ENCODE measurements at places on chromosomes 6 and 20. TPM values are rescaled to one million over a fixed set of nuclear protein-coding genes. Genes with fewer than 3 reads are reported as not detected.

GRCh38 chr20:7171911-7172310 lies 404.4 kb downstream of the BMP2 start:
- no peaks in the 10 kb centered on the region for H3K27me3 ChIP-seq
- no peaks in the 10 kb centered on the region for H3K36me3 ChIP-seq
- DNase-seq = no peak
- H3K27ac ChIP-seq = no peak overlapping the region
- H3K4me1 ChIP-seq = no peaks in the 10 kb centered on the region

ABHD16B gene
- 0.12 TPM for polyA plus RNA-seq

C20orf202 gene
- polyA plus RNA-seq = not detected

GRCh38 chr20:642398-643174 lies 10.4 kb downstream of the SRXN1 start:
- H3K4me1 ChIP-seq = peaks cover 8% of the 10 kb centered on the region
- peak overlapping the region; percentile 35 for H3K4me3 ChIP-seq
- no peak for DNase-seq
- no peaks in the 10 kb centered on the region for H3K27me3 ChIP-seq
- no peaks in the 10 kb centered on the region for H3K36me3 ChIP-seq

WDR46 gene
- polyA plus RNA-seq = 90.1 TPM

- H3K27me3 ChIP-seq = no peaks in the 10 kb centered on the region
- H3K4me1 ChIP-seq = no peaks in the 10 kb centered on the region
- H3K36me3 ChIP-seq = no peaks in the 10 kb centered on the region
- no peak overlapping the region for H3K27ac ChIP-seq
- no peak overlapping the region for H3K4me3 ChIP-seq
- no peak for DNase-seq
Measured at GRCh38 chr6:168715643-168716481, 274.9 kb downstream of the SMOC2 start.

- H3K27me3 ChIP-seq = no peaks in the 10 kb centered on the region
- peak overlapping the region; percentile 13 for H3K4me3 ChIP-seq
- H3K36me3 ChIP-seq = no peaks in the 10 kb centered on the region
Measured at GRCh38 chr6:31547727-31548543, 527 bp downstream of the NFKBIL1 start.

- DNase-seq = no peak
- H3K4me1 ChIP-seq = no peaks in the 10 kb centered on the region
- H3K27ac ChIP-seq = no peak overlapping the region
- no peaks in the 10 kb centered on the region for H3K27me3 ChIP-seq
- no peaks in the 10 kb centered on the region for H3K36me3 ChIP-seq
Measured at GRCh38 chr6:13248994-13249393, 79.3 kb downstream of the TBC1D7 start.

DNA sequence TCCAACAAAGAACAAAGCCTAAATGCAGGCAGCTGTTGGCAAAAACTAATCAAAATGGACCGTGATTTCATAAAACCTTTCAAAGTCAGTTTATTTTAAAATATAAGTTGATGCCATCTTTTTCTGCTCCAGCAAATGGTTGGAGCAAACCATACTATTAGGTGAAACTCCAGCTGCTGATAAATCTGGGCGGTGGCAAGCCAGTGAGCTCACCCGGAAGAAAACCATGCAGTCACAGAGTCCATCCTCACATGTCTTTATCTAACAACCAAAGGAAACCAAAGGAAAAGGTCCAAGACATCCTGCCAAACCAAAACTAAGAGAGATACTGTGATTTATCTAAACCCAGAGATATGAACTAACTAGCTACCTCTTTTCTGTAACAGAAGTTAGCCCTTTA lies 72.6 kb downstream of the HIVEP2 start:
- H3K4me1 ChIP-seq = peaks cover 48% of the 10 kb centered on the region
- peak overlapping the region; percentile 62 for H3K27ac ChIP-seq
- H3K4me3 ChIP-seq = no peak overlapping the region
- DNase-seq = no peak
- H3K27me3 ChIP-seq = no peaks in the 10 kb centered on the region

- H3K27me3 ChIP-seq = no peaks in the 10 kb centered on the region
- DNase-seq = no peak
- H3K36me3 ChIP-seq = no peaks in the 10 kb centered on the region
- no peak overlapping the region for H3K4me3 ChIP-seq
- H3K27ac ChIP-seq = no peak overlapping the region
Measured at GRCh38 chr6:147486683-147487082, 21.8 kb upstream of the SAMD5 start.

- no peak overlapping the region for H3K27ac ChIP-seq
- H3K4me3 ChIP-seq = no peak overlapping the region
- no peaks in the 10 kb centered on the region for H3K36me3 ChIP-seq
- no peaks in the 10 kb centered on the region for H3K4me1 ChIP-seq
Measured at GRCh38 chr6:74875193-74875592, 330.7 kb downstream of the COL12A1 start.

DNA sequence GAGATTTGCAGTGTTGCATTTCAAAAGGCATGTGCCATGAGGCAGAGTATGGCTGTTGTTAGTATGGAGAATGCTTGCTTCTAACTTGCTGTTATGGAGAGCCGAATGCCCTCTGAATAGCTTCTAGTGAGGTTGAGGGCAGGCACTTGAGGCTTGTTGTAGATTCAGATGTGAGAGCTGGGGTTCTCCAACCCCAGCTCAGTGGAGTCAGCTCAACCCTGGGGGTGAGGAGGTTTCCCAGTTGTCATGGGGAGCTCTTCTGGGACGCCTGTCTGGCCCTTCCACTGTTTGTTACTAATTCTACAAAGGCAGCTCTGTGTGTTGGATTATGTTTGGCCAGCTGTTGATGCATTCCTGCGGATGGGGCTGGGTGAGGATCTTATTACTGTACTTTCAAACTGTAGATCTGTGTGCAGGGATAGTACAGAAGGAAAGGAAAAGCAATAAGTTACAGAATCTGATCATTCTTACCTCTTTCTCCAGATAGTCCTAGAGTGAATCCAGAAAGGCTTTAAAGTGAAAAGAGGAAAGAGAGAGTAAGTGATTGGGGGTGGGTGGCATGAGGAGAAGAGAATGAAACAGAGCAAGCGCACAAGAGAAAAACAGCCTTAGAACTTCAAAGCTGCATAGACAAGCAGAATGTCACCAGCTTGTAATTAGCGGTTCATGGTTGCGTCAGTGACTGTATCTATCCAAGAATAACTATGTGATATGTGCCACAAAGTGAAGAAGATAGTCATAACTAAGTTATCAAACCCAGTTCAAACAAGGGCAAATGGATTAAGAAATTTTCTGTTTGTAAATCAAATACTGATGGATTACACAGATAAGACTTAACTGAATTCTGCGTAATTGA lies 148.7 kb downstream of the PRL start:
- H3K27ac ChIP-seq = no peak overlapping the region
- no peak overlapping the region for H3K4me3 ChIP-seq
- no peak for DNase-seq
- no peaks in the 10 kb centered on the region for H3K36me3 ChIP-seq

DNA sequence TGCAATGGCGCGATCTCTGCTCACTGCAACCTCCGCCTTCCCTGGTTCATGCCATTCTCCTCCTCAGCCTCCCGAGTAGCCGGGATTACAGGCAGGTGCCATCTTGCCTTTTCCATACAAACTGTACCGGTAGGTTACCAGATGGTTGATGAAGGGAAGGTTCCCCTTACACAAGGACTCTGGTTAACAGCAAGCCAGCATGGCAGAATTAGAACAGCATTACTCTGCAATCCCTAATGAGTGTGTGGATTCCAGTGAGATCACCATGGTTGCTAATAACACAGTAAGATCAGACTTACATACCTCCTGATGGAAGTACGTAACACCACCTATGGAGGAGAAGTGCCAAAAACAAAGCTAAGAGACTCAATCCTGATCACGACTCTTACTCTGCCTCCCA lies 51.7 kb downstream of the TTI1 start:
- H3K27ac ChIP-seq = no peak overlapping the region
- H3K36me3 ChIP-seq = peaks cover 10% of the 10 kb centered on the region
- peaks cover 12% of the 10 kb centered on the region for H3K4me1 ChIP-seq
